SK-N-SH (cell line): ENCODE measurements at places on chromosomes 3 and 15.
A peak's percentile ranks its signal among the peaks of the same experiment; 100 is the strongest.

- no peaks in the 10 kb centered on the region for H3K36me3 ChIP-seq
- DNase-seq: no peak
- H3K27me3 ChIP-seq: no peaks in the 10 kb centered on the region
Measured at GRCh38 chr15:85417276-85417675, 36.9 kb downstream of the AKAP13 start.

- no peaks in the 10 kb centered on the region for H3K36me3 ChIP-seq
- H3K27ac ChIP-seq: no peak overlapping the region
- no peaks in the 10 kb centered on the region for H3K27me3 ChIP-seq
- H3K4me3 ChIP-seq: no peak overlapping the region
Measured at GRCh38 chr3:142152384-142152783, 3.0 kb upstream of the TFDP2 start.

DNA sequence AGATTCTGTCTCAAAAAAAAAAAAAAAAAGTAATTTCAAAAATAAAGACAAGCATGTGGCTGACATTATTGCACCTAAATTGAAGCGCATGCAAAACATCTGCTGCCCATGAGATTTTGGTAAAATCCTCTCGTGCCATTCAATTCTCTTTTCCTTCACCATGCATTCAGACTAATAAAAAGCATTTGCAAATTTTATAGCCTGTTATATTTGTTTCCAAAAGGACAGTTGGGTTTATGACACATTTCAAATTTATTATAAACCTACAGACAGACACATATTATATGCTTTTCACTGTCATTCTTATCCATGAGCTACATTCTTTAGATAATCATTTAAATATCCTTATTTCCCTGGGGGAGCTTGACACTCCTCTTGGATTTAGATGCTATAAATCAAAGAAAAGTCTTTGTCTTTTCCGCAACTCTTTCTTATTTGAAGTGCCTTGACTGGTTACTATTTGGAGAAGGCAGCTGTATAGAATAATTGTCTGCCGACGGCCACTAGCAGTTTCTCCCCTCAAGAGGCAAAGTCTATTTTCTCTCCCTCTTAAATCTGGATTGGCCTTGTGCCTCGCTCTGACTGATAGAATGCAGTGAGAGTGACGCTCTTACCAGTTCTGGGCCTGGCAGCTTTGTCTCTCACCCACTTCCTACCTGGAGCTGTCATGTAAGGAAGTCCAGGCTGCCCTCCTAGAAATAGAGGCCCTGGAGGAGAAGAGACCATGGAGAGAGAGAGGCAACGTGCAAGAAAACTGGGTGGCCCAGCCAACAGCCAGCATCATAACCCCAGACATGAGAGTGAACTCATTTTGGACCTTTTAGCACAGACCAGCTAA lies 6.8 kb upstream of the LRIG1 start:
- DNase-seq: no peak
- no peaks in the 10 kb centered on the region for H3K36me3 ChIP-seq
- H3K4me1 ChIP-seq: no peaks in the 10 kb centered on the region
- H3K27ac ChIP-seq: no peak overlapping the region
- no peak overlapping the region for H3K4me3 ChIP-seq

DNA sequence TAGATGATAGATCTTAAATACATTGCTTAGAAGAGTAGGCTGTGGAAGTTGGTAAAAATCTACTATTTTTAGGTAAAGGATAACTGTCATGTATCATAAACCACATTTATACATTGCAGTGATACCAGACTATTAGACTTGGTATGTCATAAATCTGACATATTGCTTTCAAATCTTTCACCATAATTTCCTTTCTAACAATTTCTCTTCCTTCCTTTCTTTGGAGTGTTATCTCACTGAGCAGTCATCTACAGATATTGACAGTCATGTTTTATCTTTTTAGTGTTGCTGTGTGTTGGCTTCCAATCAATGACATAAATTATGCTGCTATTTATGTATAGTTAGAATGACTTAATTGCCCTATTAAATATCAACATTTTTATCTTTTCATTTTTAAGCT lies 588.7 kb downstream of the TUSC7 start:
- no peak for DNase-seq
- H3K36me3 ChIP-seq: no peaks in the 10 kb centered on the region
- H3K27ac ChIP-seq: no peak overlapping the region
- H3K27me3 ChIP-seq: no peaks in the 10 kb centered on the region
- H3K4me3 ChIP-seq: no peak overlapping the region

- H3K27me3 ChIP-seq: no peaks in the 10 kb centered on the region
- DNase-seq: no peak
- H3K36me3 ChIP-seq: no peaks in the 10 kb centered on the region
Measured at GRCh38 chr3:76645724-76646123, 394.2 kb upstream of the ROBO2 start.

DNA sequence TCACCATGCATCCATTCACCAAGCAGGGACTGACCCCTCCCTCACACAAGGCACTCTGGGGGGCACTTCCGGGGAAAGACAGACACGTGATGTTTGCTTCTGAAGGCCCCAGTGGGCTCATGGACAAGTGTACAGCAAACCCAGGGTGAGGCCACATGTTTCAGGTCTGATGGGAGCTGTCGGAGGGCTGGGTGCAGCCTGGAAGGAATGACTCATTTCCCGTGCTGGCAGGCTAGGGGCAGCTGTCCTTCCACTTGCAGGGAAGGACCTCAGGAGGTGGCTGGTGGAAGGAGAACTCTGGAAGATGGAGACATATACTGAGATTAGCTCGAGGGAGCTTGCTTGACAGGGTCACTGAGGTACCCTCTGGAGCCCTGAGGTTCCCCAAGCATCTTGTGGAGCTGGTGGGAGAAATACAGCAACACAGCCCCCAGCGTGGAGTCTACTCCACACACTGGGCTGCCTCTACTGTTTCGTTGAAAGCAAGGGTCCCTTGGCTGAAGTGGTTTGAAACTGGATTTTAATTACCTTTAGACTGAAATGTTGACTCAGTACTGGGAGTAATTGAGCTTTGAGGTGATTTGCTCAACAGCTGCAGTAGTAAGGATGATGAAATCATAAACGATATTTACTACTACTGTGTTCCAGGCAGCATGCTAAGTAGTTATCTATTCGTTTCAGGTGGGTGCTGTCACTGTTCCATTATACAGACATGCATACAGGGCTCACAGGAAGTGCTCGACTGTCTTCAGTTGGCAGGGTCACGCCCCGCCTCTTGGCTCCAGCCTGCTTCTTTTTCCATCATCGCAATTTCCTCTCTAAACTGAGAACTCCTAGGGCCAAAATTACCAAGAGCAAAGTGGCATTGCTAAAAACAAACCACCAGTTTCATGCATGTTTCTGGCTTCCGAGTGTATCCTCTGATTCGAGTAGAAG lies 230.4 kb downstream of the ADAMTS17 start:
- H3K27me3 ChIP-seq: no peaks in the 10 kb centered on the region
- no peaks in the 10 kb centered on the region for H3K36me3 ChIP-seq
- no peak overlapping the region for H3K4me3 ChIP-seq
- no peak overlapping the region for H3K27ac ChIP-seq
- peaks cover 34% of the 10 kb centered on the region; the same call in 1 of the 2 replicates for H3K4me1 ChIP-seq

DNA sequence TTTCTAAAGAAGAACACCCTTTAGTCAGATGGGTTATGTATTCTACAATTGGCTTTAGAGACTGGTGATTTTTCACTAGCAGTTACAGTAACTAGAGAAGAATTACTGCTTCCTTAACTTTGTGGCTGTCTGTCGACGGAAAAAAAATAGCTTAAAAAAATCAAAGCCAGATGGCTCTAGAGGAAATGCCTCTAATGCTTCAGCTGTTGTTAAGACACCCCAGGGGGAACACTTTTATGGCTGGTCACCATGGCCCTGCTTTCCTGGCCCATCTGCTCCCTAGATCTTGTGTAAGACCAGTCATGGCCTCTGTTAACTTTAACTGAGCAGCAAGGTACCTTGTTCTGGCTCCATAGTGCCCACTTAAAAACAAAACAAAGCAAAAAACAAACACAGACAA lies 198.6 kb upstream of the PLSCR5 start:
- no peak overlapping the region for H3K4me3 ChIP-seq
- no peak for DNase-seq
- peak overlapping the region; percentile 79; the same call in 1 of the 2 replicates for H3K27ac ChIP-seq
- H3K27me3 ChIP-seq: no peaks in the 10 kb centered on the region; the same call in 1 of the 2 replicates
- no peaks in the 10 kb centered on the region for H3K36me3 ChIP-seq

DNA sequence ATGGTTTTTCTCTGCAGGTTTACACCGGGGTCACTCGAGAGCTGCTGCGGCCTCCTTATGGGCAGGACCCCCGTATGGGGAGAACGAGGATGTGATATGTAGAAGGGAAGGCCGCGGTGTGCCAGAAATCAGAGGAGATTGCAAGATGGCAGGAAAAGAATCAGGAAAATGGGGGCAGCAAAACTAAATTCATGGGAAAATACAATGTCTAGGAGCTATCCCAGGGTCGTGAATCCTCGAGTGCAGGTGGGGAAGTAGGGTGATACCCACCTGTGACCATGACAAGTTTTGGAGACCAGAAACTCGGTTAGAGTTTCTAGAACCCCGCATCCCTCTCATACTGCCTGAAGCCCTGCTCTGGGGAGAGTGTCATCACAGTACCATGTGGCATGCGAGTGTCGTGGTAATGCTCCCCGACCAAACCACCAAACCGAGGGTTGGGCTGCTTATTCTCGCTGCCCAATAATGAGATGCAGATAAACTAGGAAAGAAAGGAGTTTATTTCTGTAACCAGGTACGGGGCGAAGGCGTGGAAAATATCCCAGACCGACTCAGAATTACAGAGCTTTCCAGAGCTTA lies 781 bp downstream of the TRNT1 start:
- no peaks in the 10 kb centered on the region for H3K27me3 ChIP-seq
- H3K4me1 ChIP-seq: peaks cover 8% of the 10 kb centered on the region
- peak overlapping the region; percentile 92 for H3K4me3 ChIP-seq
- peaks cover 19% of the 10 kb centered on the region for H3K36me3 ChIP-seq
- H3K27ac ChIP-seq: peak overlapping the region; percentile 90

DNA sequence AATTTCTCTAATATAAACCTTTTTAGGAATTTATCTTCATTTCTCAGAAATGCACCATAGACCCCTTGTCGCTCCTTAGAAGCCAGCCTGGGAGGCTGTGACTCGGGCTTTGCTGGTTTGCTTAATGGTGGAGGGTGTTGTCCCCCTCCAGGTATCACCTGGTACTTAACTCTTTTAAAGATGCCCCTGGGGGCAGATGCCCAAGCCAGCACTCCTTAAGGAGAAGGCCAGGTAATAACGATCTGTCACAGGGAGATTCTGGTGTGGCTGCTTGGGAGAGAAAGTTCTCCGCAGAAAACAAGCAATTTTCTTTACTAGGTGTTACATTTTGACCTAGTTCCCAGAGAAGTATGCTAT lies 22.3 kb downstream of the EHD4 start:
- no peak overlapping the region for H3K4me3 ChIP-seq
- H3K36me3 ChIP-seq: peaks cover 8% of the 10 kb centered on the region
- DNase-seq: no peak
- H3K27ac ChIP-seq: no peak overlapping the region
- peaks cover 3% of the 10 kb centered on the region for H3K4me1 ChIP-seq

DNA sequence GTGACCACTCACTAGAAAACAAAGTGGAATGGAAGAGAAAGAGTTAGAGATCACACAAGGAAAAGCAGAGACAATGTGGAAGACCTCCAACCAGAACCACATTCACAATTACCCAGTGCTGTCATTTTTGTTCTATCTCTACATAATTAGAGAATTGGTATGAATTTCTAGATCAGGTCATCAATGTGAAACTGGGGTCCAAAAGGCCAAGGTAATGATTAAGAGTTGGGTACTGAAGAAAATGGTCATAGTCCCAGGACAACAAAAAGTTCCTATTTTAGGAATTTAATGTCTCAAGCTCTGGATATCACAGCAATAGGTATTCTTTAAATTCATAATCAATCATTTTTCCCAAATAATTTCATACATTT lies 84.7 kb upstream of the PPIB start:
- peaks cover 5% of the 10 kb centered on the region for H3K36me3 ChIP-seq
- no peaks in the 10 kb centered on the region for H3K27me3 ChIP-seq
- H3K4me3 ChIP-seq: no peak overlapping the region
- DNase-seq: no peak
- peak overlapping the region; percentile 48; the same call in 1 of the 2 replicates for H3K27ac ChIP-seq
- peaks cover 34% of the 10 kb centered on the region for H3K4me1 ChIP-seq

GRCh38 chr3:21526461-21526860 lies 224.5 kb downstream of the ZNF385D start:
- DNase-seq: no peak
- H3K4me3 ChIP-seq: no peak overlapping the region
- H3K27me3 ChIP-seq: no peaks in the 10 kb centered on the region
- peaks cover 8% of the 10 kb centered on the region for H3K4me1 ChIP-seq
- no peaks in the 10 kb centered on the region for H3K36me3 ChIP-seq
- H3K27ac ChIP-seq: no peak overlapping the region

DNA sequence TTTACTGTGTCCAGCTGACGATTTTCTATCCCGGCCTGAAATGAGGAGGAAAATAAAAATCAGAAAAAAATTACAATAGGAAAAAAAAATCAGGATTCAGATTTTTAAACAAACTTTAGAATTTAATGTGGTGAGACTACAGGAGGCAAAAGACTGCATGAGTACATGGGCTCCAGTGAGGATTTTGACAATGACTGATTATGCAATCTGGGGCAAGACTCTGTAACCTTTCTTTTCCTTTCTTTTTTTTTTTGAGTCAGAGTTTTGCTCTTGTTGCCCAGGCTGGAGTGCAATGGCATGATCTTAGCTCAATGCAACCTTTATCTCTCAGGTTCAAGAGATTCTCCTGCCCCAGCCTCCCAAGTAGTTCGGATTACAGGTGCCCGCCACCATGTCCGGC lies 29.9 kb downstream of the SPG11 start:
- no peak overlapping the region for H3K4me3 ChIP-seq
- H3K36me3 ChIP-seq: peaks cover 25% of the 10 kb centered on the region
- H3K27me3 ChIP-seq: no peaks in the 10 kb centered on the region

DNA sequence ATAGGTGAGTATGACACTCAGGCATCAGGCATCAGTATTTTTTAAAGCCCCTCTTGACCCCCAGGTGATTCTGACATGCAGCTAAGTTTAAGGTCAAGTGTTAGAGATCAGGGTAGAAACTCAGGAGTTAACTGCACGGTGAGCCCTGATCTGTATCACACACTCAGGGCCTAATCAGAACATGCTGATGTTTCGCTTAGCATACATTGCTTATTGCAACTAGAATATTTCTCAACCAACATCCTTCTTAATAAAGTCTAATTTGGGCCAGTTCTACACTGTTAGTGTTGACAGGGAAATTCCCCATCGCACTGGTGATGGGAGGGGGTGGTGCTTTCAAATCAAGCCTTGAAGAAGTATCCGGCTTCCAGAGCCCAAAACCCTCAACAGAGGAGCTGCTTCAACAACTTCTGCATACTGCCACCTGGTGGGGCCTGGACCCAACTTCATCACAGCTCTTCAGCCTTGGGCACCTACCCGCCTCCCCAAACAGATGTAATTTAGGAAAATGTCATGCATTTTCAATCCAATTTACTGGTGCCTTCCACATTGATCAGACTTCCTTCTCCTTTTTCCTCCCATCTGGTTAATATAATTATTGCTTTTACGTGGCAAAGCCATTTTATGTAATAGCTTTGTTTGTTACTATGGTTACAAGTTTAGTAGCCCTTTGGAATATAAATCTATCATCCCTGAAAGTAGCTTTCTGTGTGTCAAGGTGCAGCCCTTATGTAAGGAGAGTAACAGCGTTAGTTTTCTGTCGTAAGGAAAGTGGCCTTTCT lies 312.2 kb downstream of the RORA start:
- DNase-seq: peak; percentile 73
- H3K4me1 ChIP-seq: peaks cover 4% of the 10 kb centered on the region; the same call in 1 of the 2 replicates
- no peaks in the 10 kb centered on the region for H3K27me3 ChIP-seq
- no peak overlapping the region for H3K27ac ChIP-seq
- H3K4me3 ChIP-seq: no peak overlapping the region; the same call in 1 of the 2 replicates
- H3K36me3 ChIP-seq: no peaks in the 10 kb centered on the region

GRCh38 chr15:92848852-92849598 lies 51.1 kb upstream of the CHD2 start:
- H3K4me3 ChIP-seq: no peak overlapping the region
- DNase-seq: no peak
- H3K4me1 ChIP-seq: peaks cover 3% of the 10 kb centered on the region; the same call in 1 of the 2 replicates
- H3K27ac ChIP-seq: no peak overlapping the region
